Hematopoietic multipotent progenitor cell treated with erythropoietin and hydrocortisone succinate and interleukin-3 and kit ligand, for 8 days (in vitro differentiated cells): ENCODE measurements at places on chromosomes 2 and 18.

DNA sequence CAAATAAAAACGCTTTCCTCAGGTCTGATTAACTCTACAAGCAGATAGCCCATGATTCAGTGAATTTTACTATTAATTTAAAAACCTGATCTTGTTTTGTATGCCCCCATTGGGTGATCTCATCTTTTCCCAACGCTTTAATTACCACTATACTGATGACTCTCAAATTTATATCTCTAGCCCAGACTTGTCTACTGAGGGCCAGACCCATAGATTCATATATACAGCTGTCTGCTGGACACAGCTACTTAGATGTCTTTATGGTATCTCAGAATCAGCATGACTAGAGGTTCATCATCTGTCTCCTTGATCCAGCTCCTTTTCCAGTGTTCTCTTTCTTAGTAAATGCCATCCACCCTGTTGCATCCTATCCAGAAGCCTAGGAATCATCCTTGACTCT is 33.8 kb downstream of the TAF1B start:
- DNase-seq = no peak

DNA sequence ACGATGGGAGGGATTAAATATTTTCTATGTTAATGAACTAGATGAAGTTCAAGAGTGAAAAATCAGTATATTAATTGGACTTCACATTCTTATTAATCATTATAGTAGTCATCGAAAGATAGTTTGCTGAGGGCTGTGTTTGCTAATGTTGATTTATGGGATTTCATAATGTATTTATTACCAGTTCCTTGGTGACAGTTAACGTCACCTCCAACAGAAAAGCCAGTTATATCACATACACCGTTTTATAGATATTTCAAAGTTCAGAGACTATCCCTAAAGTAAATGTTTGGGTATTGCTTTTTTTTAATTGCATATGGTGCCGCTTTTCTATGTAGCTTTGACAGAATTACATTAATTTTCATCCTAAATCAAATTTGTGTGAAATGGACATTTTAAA is 49.4 kb upstream of the SP5 start:
- DNase-seq = no peak

GRCh38 chr2:101153787-101154186 is 2.6 kb upstream of the TBC1D8 start:
- no peak for DNase-seq

DNA sequence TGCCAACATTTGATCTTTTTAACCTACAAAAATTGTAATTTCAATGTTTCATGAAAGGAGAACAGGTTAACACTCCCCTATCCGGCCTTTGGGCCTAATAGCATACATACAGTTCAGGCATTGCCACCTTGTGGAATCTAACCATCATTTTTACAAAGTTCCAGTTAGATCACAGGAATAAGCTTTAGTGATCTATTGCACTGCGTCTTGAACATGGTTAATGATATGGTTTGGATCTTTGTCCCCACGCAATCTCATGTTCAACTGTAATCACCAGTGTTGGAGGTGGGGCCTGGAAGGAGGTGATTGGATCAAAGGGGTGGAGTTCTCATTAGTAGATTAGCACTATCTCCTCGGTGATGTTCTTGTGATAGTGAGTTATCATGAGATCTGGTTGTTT is 58.2 kb upstream of the NEUROD1 start:
- no peak for DNase-seq
